H54 (cell line): ENCODE measurements at places on chromosomes 1 and 21.

GRCh38 chr1:216183454-216183853 is 239.8 kb downstream of the USH2A start:
- DNase-seq: no peak

DNA sequence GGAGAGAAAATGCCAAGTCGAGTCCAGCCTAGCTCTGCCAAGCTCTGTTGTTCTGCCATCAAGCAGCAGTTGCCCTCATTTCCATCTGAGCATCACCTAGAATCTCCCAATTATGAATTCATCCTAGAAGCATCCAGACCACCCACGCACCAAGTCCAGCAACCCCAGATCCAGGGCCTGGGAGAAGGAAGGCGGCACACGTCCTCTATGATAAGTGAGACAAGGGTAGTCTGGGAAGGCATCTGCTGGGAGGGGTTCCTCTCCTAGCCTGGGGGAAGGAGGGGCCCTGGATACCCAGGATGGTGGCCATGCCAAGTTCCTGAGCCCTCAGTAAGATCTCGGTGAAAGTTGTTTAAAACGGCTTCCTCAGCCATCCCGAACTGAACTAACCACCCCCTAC is 70.7 kb downstream of the VWA5B1 start:
- DNase-seq: no peak

- no peak for DNase-seq
These were observed 42.2 kb upstream of the KANK4 start for GRCh38 chr1:62361431-62361830.

DNA sequence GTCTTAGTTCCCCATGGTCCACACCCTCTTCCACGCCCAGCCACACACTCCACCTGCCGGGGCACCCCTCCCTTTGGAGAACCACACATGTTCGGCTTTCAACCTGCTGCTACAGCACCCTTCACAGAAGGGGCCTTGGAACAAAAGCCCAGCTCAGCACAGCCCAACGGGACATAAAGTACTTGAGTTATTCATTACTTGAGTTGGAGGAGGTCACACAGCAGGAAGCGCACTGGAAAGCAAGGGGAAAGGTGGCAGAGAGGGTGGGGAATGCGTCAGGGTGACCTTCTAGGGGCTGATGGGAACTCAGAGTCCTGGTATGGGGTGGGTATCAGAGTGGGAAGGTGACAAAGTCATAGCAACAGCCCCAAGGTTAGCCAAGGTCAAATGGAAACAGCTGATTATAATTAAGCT is 3.0 kb upstream of the ATP1B1 start:
- DNase-seq: no peak

DNA sequence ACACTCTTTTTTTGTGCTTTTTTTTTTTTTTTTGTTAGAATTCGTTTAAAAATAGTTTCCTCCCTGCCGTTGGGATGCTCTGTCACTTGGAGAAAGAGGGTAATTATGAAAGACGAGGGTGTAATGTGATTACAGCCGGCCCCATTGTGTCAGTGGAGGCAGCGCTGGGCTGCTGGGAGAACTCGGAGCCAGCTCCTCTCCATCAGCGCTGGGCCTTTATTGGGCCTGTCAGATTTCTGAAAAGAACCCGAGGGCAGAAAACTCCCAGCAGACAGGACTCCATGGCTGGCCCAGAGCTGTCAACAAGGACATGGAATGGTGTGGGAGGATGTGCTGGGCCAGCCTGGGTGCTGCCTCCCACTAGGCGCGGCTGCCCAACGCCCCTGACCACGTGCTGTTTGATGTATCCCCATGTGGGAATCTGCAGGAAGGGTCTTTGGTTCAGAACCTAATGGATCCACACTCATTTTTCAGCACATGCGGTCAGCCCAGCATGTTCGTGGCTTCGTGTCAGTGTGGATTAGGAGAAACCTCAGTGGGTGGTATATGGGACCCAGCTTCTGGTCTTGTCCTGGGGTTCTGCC is 222.6 kb upstream of the KIAA0040 start:
- no peak for DNase-seq

- no peak for DNase-seq
These were observed 31.3 kb downstream of the SLC30A1 start for GRCh38 chr1:211547710-211548109.

GRCh38 chr1:178870944-178871343 is at the start of gene ANGPTL1:
Gene ANGPTL1, minus strand, starts transcription at chr1:178871077. Its CDS starts 5,301 bp downstream, at chr1:178865776.
- no peak for DNase-seq
